ENCODE measurements at places on chromosomes 5 and 9. TPM values are rescaled to one million over a fixed set of nuclear protein-coding genes. Genes with fewer than 3 reads are reported as not detected.

DNA sequence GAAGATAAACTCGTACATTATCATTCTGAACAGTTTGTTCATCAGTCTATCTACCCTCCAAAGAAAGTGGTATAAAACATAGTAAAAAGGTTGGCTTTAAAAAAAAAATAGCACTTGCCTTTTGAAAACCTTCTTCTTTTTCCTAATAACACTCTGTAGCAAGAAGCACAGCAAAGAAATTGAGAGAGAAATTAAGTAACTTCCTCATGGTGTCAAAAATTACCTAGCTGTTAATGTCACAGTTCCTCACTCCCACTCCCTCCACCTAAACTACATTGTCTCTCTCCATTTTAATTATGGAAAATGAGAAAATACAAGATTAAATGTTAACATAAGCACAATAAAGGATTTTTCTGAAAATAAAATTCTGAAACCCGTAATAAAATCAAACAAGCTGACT, 72.2 kb downstream of the CERT1 start:
- no peak for DNase-seq

- no peak for DNase-seq
Observed at GRCh38 chr9:77277719-77278118, 100.4 kb downstream of the VPS13A start.

ISOC1 gene
- 15.0 TPM for total RNA-seq

DNA sequence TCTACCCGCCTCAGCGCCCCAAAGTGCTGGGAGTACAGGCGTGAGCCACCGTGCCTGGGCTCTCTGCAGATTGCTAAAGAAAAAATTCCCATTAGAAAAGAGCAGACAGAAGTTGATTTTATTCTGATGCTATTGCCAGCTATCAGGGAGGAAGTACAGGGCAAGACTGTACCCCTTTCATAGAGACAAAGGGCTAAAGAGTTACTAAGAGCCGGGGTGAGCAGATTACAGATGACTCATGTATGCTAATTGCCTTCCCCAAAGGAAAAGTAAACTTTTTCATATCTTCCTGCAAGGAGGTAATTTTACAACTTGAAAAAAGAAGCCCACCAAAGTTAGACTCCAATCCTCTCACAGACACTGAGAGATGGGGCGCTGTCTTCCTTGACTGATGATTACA, 42.3 kb upstream of the MCTP1 start:
- no peak for DNase-seq

PCDHGC5 gene
- not detected for total RNA-seq

PLAC8L1 gene
- total RNA-seq = 0.47 TPM

OLFM1 gene
- not detected for total RNA-seq

ADAMTSL1 gene
- not detected for total RNA-seq

DNA sequence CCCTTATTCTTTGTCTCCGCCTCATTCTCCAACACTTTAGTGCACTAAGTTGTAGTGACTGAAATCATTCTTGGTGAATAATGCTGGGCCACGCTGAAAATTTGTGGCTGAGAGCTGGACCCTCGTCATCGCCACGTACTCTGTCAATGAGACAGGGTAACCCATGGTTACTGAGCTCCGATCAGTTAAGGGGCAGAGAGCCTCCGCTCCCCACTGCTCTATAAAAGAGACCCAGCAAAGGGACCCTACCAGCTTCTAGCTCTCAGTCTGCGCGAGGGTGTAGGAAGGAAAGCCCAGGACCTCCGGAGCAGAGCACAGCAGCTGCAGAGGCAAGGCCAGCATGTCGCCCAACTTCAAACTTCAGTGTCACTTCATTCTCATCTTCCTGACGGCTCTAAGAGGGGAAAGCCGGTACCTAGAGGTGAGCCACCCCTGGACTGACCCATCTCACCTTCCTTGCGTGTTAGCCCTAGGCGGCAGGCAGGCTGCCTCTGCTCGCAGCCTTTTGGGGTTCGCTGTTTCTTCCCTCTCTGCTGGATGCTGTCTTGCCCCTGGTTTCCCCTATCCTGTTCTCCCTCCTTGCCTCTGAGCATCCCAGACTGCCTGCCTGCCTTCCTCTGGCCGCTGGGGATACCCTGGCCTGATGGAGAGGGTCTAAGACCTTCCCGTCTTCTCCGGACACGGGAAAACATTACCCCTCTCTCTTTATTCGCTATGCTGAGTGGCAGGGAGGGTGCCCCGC, at the start of gene CRHBP:
CRHBP (plus strand) TSS at position 251 of the 742 bp plus-strand sequence; CDS start at position 341, 90 bp downstream.
- no peak for DNase-seq

DNA sequence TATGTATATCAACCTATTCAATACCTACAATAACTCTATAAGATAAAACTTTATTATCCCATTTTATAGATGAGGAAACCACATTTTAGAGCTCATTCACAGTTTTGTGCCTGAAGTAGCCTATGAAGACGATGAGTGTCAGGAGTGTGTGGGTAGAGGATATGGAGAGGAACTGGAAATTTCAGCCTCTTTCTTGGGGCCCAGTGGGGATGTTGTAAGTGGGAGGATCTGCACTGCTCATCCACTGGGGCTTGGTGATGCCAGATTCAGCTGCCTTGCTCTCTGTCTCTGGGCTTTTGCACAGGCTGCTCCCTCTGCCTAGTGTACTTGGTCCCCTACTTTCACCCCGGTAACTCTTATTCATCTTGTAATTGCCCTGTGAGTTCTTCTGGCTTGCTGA, 194.7 kb downstream of the SREK1 start:
- DNase-seq = no peak

- no peak for DNase-seq
Observed at GRCh38 chr5:90549729-90550275, 8.8 kb upstream of the ADGRV1 start.

GFRA3 gene
- total RNA-seq = 0.15 TPM

- no peak for DNase-seq
Observed at GRCh38 chr5:137741-138140, 45.8 kb downstream of the PLEKHG4B start.

GRCh38 chr9:136140046-136140445, 21.4 kb upstream of the TMEM250 start:
- no peak for DNase-seq

DNA sequence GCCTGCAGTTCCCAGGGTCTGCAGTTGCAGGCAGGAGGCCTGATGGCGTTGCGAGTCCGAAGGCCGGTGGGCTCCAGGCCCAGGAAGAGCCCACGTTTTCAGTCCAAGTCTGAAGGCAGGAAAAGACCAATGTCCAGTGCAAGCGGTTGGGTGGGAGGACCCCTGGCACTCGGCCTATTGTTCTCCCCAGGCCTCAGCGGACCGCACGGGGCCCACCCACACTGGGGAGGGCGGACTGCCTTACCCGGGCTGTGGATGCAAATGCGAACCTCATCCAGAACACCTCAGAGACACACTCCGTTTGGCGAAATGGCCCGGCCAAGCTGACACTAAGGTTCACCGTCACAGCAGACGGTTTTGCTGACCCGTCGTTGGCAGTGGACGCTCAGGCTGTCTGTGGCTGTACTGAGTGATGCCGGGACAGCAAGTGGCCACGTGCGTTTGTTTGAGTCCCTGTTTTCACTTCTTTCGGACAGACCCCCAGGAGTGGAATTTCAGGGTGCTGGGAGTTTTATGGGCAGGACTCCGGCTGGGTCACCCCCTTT, 10.2 kb upstream of the SEC16A start:
- no peak for DNase-seq

- DNase-seq = no peak
Observed at GRCh38 chr9:438066-438465, 223.4 kb downstream of the DOCK8 start.

DNA sequence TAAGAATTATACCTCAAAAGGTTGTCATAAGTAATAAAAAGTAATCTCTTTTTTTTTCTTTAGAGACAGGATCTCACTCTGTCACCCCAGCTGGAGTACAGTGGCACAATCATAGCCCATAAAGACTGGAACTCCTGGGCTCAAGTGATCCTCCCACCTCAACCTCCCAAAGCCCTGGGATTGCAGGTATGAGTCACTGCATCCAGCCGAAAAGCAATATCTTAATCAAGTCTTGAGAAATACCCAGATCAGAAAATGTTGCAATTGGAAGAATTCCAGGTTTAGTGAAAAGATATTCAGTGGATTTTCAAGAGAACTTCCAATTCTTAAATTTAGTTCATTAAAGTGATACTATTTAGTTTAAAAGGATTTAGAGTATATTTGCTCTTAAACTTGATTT, 40.9 kb upstream of the IDNK start:
- no peak for DNase-seq

TAL2 gene
- total RNA-seq = not detected

GAS1 gene
- 0.54 TPM for total RNA-seq

GRCh38 chr9:124206391-124206790, 51.4 kb upstream of the NEK6 start:
- no peak for DNase-seq

CATSPER3 gene
- total RNA-seq = 1.2 TPM

PDGFRB gene
- 3.6 TPM for total RNA-seq

GRCh38 chr5:117435203-117435602, 860.6 kb upstream of the SEMA6A start:
- DNase-seq = no peak

GRIA1 gene
- not detected for total RNA-seq

DNA sequence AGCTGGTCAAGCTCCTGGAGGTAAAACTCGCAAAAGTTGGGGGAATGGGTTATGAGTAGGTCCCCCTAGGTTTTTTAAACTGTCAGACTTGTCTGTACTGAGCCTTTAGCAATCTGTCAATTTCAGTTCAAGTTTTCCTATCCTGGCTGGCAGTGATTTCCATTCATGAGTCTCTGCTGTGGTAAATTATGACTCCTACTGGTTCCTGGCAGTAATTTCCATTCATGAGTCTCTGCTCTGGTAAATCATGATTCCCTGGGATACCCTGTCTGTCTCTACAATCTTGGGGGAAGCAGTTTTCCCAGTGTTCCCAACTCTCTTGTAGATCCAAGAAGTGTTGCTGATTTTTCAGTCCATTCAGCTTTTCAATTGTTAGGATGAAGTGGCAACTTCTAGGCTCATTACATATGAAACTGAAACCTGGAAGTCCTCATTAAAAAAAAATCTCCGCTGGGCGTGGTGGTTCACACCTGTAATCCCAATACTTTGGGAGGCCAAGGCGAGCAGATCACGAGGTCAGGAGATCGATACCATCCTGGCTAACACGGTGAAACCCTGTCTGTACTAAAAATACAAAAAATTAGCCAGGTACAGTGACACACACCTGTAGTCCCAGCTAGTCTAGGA, 91.3 kb upstream of the GPBP1 start:
- no peak for DNase-seq

MLANA gene
- not detected for total RNA-seq
